A172 (cell line): ENCODE measurements at places on chromosomes 12 and 14. TPM values are rescaled to one million over a fixed set of nuclear protein-coding genes. Genes with fewer than 3 reads are reported as not detected.

The GPR135 gene
- 1.5 TPM in 2 replicates for total RNA-seq

The PRKD1 gene
- 4.0 and 4.7 TPM in 2 replicates for total RNA-seq

The DGLUCY gene
- 28.7 and 31.7 TPM in 2 replicates for total RNA-seq

The PDZRN4 gene
- total RNA-seq = not detected in 2 replicates

The DNAJC22 gene
- total RNA-seq = 12.6 and 13.1 TPM in 2 replicates

The ZNF10 gene
- total RNA-seq = 4.6 and 6.3 TPM in 2 replicates

The KANSL2 gene
- 49.3 and 51.3 TPM in 2 replicates for total RNA-seq

The KLHL33 gene
- not detected in 2 replicates for total RNA-seq

The A2M gene
- not detected in 2 replicates for total RNA-seq

The ADAM21 gene
- total RNA-seq = 0.17 and 0.41 TPM in 2 replicates

The PRH2 gene
- not detected in 2 replicates for total RNA-seq

The LHX5 gene
- total RNA-seq = not detected in 2 replicates

The TMTC1 gene
- total RNA-seq = 24.6 and 26.2 TPM in 2 replicates

The KRT2 gene
- total RNA-seq = not detected in 2 replicates

The UBE3B gene
- total RNA-seq = 28.4 and 30.2 TPM in 2 replicates

The TAS2R30 gene
- 0.05 and 0.48 TPM in 2 replicates for total RNA-seq

The SPX gene
- total RNA-seq = 0.07 TPM in 1 of 2 replicates, not detected in the other

The SLC38A4 gene
- 1.5 and 1.7 TPM in 2 replicates for total RNA-seq
